Activated T-helper 2 cell treated with anti-CD3 and anti-CD28 coated beads, Interferon-gamma antibody, Interleukin-2, Interleukin-4, amounts not matched to agents 10 μg/mL and 5 μg/mL and 100 μg/mL, durations not matched to agents 14 hours and 24 hours and 36 hours (primary cell): ENCODE measurements at places on chromosomes 6 and 20. TPM values are rescaled to one million over a fixed set of nuclear protein-coding genes. Genes with fewer than 3 reads are reported as not detected.

GRCh38 chr6:43861212-43861894 is 91.3 kb downstream of the VEGFA start:
- no peaks in the 10 kb centered on the region for H3K4me1 ChIP-seq
- DNase-seq = no peak
- H3K27me3 ChIP-seq = peaks cover 9% of the 10 kb centered on the region
- no peak overlapping the region for H3K4me3 ChIP-seq

DNA sequence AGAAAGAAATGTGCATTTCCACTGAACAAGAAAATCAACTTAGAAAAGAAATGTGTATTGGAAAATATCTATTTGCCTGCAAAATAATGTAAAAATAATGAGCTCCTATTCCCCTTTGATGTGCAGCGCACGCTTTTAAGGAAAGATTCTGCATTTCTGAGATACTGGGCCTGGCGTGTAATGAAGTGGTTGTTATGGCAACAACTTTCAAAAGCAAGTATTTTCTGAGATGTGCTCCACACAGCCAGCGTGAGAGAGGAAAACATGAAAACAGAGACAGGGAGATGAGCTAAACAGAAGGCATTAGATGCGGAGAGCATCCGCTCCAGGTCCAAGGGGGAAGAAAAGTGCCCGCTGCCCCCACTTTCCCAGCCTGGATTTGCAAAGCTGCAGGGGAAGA is 39.1 kb upstream of the GTSF1L start:
- peaks cover 4% of the 10 kb centered on the region for H3K4me1 ChIP-seq
- DNase-seq = no peak
- no peaks in the 10 kb centered on the region for H3K36me3 ChIP-seq
- H3K27me3 ChIP-seq = peaks cover 21% of the 10 kb centered on the region

- H3K4me1 ChIP-seq = peaks cover 17% of the 10 kb centered on the region
- H3K27me3 ChIP-seq = peaks cover 34% of the 10 kb centered on the region
- no peak overlapping the region for H3K4me3 ChIP-seq
- no peak overlapping the region for H3K27ac ChIP-seq
These were observed 3.2 kb upstream of the RNF146 start for GRCh38 chr6:127263481-127263880.

DNA sequence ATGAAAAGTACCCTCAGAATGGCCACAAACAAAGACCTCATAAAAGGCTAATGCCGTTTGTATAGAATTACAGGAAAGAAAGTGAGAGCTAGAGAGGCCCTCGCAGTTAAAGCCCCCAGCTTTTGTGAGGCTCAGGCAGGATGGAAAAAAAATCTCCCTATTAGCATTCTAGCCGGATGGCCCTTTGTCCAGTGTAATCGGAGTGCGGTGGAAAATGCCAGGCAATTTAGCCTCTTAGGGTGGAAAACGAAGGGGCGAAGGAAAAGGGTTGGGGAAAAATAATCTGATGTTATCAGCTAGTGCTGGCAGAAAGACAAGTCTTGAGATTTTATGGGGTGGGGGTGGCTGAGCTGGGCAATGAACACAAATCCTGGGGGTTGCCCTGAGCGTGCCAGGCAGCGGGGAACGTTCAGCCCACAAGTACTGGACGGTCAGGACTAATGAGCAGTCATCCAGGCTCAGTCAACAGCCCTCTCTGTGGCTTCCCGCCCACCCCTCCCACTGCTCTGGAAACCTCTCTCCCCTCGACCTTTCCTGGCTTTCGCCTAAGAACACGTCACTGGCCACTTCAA is 92.4 kb downstream of the PSMG4 start:
- peaks cover 6% of the 10 kb centered on the region for H3K4me1 ChIP-seq

The SLC22A1 gene
- 1.2 and 1.4 TPM in 2 replicates for total RNA-seq
